MV-4-11 (cell line): ENCODE measurements at places on chromosomes 16 and 17.

- no peak for DNase-seq
Measured at GRCh38 chr16:53950677-53951076, 246.7 kb downstream of the FTO start.

DNA sequence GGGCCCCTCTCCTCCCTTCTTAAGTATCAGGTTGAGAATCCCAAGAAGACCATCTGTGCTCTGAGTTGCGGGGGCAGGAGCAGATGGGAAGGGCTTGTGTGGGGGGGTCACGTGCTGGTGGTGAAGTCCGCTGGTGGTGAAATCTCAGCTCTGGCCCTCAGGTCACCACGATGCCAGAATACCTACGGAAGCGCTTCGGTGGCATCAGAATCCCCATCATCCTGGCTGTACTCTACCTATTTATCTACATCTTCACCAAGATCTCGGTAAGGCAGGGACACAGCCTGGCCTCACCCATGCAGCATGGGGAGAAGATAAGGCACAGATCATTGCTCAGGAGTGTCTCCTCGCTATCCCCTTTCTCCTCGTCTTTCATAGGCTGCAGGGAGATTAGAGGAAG is 29.7 kb downstream of the SLC5A11 start:
- DNase-seq: no peak

- no peak for DNase-seq
Measured at GRCh38 chr16:82236875-82237274, 66.9 kb upstream of the MPHOSPH6 start.

DNA sequence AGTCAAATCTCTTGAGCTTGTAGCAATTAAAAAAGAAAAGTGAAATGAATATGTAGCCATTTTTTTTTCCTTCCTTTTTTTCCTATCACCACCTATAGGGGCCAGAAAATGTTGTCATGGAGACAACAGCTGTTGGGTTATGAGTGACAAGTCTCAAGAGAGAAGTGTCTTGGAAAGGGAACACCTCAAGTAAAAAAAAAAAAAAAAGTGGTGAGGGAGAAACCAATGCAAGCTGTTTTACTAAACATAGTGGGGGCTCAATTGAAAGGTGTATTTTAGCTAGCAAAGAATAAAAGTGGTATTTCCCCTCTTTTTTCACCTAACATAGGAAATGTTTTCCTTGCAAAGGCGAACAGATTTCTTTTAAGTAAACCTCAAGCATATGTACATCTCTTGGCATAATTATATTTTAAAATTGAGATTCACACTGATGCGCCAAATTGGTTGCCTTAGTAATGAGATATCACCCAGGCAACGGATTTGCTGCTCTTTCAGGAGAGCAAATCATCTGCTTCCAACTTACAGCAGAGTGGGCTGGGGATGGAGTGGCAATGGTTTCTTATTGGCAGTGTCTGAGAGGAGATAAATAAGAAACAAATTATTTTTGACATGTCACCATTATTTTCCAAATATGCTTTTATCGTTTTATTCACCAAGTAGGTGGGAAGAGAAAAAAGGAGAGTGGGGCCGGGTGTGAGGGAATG is 183.6 kb downstream of the MYO1D start:
- no peak for DNase-seq

- no peak for DNase-seq
Measured at GRCh38 chr17:73060721-73061120, 31.8 kb downstream of the SLC39A11 start.

DNA sequence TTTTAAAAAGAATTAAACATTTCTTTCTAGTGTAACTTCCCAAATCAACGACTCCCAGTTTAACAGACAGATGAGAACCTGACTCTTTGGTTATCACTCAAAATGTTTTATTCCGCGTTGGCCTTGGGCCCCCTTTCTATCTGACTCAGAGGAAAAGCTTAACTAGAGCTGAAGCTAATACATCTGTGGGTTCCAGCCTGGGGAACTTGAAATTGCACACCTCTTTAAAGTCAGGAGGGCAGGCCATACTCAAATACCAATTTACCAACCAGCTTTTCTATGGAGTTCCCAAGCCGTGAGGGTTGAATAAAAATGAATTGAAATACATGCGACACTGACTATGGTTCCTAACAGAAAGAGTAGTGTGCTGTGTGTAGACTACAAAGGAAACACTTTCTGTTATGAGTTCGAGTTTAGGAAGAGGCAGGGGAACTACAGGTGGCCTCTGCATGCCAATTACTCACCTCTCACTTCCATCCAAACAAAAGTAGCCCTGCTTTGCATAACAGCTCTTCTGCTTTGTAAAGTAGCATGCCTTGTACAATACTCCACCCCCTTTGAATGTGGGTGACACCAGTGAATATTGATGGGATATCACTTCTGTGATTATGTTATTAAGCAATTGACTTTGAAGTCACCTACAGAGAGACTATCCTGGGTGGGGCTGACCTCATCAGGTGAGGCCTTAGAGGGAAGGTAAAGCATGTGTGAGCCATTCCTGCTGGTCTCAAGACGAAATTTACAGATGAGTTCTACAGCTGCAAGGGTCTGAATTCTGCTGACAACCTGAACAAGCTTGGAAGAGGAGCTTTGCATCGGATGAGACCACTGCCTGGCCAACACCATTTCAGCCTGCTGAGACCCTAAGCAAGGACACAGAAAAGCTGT is 92.1 kb downstream of the WDR59 start:
- DNase-seq: no peak

DNA sequence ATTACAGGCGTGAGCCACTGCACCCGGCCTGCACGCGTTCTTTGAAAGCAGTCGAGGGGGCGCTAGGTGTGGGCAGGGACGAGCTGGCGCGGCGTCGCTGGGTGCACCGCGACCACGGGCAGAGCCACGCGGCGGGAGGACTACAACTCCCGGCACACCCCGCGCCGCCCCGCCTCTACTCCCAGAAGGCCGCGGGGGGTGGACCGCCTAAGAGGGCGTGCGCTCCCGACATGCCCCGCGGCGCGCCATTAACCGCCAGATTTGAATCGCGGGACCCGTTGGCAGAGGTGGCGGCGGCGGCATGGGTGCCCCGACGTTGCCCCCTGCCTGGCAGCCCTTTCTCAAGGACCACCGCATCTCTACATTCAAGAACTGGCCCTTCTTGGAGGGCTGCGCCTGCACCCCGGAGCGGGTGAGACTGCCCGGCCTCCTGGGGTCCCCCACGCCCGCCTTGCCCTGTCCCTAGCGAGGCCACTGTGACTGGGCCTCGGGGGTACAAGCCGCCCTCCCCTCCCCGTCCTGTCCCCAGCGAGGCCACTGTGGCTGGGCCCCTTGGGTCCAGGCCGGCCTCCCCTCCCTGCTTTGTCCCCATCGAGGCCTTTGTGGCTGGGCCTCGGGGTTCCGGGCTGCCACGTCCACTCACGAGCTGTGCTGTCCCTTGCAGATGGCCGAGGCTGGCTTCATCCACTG is at the start of gene BIRC5:
BIRC5 (plus strand) TSS at position 238 of the 690 bp plus-strand sequence; CDS start at position 302, 64 bp downstream.
- peak; percentile 81 for DNase-seq

DNA sequence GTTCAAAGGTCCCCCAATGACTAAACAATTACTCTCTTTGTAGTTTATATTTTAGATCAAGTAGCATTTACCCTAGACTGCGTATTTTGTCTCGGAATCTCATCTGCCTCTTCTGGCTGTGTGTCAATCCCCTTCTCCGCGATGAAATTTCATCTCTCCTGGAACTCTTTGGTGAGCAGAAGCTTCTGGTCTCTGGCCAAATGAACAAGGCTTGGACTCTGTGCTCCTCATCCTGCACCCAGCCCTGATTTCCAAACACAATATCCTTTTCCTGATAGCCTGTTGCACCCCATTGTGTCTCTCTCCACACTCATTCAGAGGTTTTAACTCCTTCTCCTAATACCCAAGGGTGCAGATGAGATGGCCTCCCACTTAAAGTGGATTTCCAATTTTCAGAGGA is 609.4 kb upstream of the CDH5 start:
- no peak for DNase-seq

GRCh38 chr17:62717589-62717855 is 90.1 kb downstream of the MRC2 start:
- DNase-seq: no peak

DNA sequence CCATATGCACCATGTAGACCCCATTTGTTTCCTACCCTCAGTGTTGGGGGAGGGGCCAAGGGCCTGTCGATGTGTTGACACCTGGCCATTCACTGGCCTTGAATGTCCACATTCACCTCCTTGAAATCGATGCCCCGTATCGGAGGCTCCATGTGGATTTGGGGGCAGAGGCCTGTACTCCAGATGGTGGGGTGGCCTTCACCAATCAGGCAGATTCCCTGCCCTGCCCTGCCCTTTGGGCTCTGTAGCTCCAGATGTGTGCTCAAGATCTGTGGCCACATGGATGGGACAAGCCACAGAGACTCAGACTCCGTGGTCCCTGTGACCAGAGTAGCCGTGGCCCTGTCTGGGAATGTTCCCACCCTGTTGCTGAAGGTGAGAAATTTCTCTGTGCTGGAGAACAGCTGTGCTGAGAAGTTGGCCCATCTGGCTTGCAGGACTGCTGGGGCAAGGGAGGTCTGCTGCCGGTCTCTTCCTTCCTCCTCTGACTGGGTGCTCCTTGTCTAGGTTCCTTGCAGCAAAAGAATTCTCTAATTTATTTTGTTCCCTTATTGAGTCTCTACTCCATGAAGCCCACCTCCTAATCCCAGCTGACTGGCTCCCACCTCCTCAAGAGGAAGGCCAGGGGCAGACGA is 221.3 kb downstream of the SEC14L1 start:
- DNase-seq: no peak

DNA sequence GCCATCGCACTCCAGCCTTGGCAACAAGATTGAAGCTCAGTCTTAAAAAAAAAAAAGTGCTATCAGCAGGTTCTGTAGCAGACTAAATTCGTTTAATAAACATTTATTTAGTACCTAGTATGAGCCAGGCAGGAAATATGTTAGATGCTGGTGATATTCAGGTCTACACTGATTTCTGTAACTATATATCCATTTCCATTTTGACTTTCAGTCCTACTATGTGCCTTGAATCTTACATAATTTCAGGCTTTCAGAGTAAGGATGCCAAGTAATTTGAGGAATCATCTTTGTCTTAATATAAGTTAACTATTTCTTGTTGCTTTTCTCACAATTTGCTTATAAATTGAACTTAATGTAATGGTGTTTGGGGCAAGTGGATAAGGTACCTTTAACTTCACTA is 46.2 kb downstream of the CDK12 start:
- no peak for DNase-seq

- DNase-seq: no peak
Measured at GRCh38 chr17:35374766-35375344, 1.4 kb upstream of the SLFN11 start.

- DNase-seq: peak; percentile 92
Measured at GRCh38 chr17:41498276-41498675, 7.1 kb downstream of the KRT13 start.

DNA sequence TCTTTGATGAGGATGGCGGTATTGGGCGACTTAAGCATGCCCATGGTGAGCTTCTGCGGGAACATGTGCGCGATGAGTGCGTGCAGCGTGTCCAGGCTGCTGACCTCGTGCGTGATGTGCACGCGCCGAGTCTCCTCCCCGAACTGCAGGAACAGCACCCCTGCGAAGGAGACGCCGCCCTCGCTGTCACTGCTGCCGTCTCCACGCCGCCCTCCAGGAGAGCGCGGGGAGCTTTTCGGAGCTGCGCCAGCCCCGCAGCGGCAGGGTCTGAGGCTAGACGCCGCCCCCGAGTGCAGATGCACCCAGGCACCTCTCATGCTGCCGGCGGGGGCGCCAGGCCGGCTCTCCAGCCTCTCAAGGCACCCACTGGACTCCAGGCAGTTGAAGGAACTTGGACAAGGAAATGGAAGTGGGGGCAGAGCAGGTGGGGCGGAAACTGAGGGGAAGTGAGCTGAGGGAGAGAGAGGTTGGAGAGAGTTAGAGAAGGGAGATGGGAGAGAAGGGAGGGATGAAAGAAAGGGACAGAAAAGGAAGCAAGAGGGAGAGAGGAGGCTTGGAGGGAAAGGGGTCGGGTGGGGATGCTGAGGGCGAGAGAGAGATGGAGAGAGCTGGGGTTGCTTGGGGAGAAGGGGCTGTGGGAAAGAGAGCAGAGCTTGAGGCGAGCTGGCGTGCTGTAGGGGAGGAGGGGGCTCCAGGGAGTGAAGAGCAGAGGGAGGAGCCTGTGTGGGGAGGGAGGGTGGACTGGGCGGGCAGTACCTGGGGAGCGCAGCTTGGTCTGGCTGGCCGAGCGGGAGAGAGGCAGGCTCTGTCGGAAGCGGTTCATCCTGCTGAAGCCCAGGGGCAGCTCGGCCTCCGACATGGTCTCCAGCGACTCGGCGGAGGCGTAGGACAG is 42.1 kb downstream of the SRCIN1 start:
- DNase-seq: no peak

DNA sequence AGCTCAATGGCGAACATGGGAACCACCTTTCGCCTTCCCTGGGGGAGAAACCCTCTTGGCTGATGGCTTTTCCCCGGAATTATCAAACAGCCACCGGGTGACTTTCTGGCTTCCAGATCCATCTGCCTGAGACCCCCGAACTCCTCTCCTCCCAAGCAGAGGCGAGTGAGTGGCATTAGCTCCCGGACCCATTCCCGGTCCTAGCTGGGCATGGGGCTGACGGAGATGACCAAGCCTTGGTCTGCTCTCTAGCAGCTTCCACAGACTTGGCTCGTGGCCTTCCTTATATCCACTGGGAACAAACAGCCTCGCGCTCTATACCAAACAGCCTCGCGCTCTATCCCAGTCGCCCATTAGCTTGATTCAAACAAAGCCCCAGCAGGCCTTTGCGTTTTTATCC is 62.4 kb downstream of the CCDC182 start:
- DNase-seq: no peak

DNA sequence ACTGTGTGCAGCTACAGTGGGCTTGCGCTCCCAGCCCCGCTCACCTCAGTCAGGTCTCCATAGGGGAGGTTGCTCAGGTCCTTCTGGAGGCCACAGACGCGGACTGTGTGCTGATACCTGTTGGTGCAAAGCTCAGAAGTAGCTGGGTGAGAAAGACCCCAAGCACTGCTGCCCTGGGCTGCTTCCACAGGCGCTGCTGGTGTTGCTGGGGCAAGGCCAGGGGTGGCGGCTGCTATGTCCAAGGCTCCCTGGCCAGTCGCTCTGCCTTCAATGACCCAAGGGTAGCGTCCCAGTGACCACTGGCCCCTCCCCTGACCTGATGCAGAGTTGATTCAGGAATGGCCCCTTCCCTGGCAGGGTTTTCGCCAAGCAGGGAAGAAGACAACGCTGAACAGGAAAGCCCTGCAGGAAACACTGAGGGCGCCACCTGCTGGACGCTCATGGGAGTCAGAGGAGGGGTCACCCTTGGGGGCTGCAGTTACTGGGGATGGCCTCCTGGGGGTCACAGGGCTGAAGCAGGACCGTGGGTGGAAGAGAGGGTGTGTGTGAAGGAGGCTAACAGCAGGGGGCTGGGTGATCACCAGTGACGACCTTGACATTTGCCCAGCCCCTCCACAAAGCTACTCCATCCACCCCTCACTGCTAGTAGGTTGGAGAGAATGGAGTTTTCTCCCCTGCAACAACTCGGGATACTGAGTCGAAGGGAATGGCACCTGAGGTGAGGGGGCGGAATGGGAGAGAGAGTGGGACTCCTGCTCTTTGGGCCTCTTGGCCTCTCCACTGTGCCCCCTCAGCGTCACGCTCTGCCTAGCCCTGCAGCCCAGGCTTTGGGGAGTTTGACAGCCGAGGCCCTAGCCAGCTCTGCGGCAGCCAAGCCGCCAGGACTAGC is 38.3 kb downstream of the ABCC12 start:
- peak; percentile 7 for DNase-seq
